ENCODE measurements at places on chromosomes 11 and 22. TPM values are rescaled to one million over a fixed set of nuclear protein-coding genes. Genes with fewer than 3 reads are reported as not detected.

Gene NXPE2
- total RNA-seq = 0.40 TPM

Gene C11orf21
- 3.9 TPM for total RNA-seq

Gene TTC28
- total RNA-seq = 19.1 TPM

Gene SCN2B
- total RNA-seq = 2.1 TPM

Gene COPB1
- 62.3 TPM for total RNA-seq

Data from right cardiac atrium (tissue), 5 donors.